Occipital lobe (tissue), 3 donors: ENCODE measurements at places on chromosomes 1 and 21.

DNA sequence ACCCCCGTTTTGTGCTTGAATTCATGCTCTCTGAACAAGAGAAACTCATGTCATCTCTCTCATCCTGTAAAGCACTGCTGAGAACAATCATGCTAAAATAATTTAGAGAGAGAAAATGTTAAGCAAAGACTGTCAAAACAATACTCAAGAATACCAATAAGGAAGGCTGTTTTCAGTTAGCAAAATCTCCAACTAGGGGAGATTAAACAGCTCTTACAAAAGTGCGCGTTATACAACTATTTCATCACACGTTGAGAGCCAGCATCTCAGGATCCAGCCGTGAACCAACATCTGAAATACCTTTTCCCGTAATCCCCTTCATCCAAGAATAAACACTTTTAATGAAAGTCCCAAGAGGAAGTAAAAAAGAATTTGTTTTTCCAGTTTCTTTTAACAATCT lies 44.1 kb upstream of the KCNJ15 start:
- no peak for DNase-seq

- no peak for DNase-seq
Observed at GRCh38 chr21:45405271-45405818, 380 bp downstream of the COL18A1 start.

DNA sequence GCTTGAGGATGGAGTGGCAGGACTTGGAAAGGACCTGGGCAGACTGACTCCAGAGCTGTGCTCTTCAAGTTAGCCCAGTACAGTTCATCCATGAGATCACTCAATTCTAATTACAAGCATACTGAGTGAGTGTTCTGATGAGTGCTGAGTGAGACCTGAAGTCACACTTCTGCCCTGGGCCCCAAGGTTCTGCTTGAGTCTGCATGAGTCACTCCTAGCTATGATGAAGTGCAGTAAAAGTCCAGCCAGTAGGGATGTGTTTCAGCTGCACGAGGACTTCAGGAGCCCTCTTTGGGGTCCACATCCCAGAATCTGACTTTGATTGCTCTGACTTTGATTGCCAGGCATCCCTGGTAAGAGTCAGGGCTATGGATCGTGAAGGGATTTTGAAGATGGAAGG lies 35.8 kb downstream of the PLEKHA6 start:
- no peak for DNase-seq

- DNase-seq = peak; percentile 70
Observed at GRCh38 chr1:30707412-30708360, 15.7 kb downstream of the MATN1 start.

DNA sequence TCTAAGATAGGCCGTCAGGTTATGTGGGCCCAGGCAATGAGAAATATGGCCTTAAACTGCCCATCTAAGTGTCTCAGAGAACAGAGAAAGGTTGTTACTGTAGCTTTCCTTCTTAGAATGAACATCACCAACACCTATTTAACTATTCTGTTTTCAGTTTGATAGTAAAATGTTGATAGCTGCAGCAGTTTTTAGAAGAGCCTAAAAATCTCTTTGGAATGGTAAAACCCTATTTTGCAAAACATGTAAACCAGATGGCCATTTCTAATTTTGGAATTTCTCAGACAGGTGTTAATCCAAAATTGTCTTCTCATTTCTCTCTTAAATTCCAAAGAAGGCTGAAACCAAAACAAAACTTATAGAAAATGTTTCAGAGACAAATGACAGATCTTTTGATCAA lies 57.5 kb downstream of the DIPK1A start:
- DNase-seq = no peak

DNA sequence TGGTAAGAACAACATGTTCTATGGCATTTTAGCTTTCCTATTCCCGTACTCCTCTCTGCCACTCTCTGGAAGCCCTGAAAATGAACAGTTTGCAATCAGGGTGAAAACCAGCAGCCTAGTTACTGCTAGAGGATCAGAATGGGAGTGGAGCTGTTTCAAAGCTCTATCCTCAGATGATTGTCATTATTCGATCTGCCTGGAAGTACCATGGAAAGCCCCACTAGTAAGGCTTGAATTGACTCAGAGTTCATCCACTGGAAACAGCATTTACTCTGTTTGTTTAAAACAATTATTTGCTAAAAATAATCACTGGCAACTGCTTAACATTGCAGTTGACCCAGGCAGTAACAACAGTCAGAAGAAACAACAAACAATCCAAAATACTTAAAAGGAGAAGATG lies 91.2 kb downstream of the USH2A start:
- no peak for DNase-seq

DNA sequence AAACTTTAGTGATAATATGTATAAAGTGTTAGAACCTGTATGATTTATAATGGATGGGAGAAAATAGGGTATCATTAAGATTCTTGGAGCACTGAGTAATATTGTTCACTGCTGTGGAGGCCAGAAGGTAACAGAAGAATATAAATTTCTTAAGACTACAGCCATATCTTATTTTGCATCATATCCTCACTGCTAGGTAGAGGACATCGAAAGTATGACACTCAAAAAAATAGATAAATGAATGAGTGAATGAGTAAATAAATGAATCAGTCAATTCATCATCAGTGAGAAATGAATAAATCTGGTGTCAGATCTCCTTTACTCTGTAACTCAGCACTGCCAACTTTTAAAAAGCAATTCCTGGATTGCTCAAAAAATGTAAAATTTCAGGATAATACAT lies 33.2 kb downstream of the RGS13 start:
- no peak for DNase-seq

DNA sequence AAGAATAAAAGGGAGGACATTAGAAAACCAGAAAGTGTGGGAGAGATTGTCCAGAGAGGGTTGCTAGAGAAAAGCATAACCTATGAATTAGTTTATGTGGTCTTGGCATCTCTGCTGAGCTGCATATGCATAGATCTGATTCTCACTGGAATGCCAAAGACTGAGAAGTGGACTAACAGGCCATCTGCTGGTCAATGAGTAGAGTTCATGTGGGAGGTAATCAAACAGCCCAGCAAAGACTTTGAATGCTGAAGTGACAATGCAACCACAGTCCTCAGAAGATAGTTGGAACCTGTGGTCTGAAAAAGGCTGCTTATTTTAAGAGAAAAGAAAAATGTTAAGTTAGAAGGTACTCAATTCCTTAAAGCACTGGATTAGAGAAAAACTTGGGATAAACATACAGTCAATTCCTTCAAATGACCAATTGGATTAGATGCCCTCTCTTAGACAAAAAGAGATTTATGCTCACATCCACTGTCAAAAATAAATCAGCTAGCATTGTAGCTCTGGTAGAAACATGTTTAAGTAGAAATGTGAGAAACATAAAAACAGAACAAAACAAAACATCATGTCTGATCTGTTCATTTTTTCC lies 382.8 kb downstream of the AMY1C start:
- no peak for DNase-seq

GRCh38 chr1:205066141-205066818 lies 18.0 kb downstream of the TMEM81 start:
- no peak for DNase-seq

GRCh38 chr1:203060115-203060514 lies 25.7 kb downstream of the MYOG start:
- no peak for DNase-seq

DNA sequence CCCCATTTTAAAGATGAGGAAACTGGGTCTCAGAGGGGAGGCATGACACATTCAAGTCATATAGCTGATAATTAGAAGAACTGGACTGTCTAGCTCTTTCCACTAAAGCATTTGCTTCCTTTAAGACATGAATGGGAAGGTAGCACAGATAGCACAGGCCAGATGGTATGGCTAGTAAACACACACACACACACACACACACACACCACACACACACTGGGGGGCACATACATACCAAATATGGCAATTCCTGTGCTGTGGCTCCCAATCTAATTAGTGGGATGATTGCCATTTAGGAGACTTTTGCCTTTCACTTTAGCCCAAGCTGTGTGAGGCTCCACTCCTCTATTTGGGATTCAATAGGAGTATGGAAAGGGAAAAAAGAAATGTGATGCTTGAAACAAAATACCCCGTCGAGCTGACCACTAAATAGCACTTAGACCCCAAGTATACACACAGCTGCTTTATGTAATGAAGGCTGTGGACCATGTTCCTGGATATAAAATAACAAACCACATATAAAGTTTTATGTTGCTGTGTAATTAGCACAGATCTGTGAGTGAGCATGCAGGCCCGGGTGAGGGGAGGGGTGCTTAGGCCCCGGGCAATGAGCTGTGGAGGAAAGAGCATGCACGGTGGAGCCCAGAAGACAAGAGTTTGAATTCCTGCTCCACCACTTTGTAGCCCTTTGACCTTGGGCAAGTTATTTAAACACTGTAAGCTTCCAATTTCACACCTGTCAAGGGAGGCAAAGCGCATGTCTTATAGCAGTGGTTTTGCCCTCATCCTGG lies 6.8 kb upstream of the TRABD2B start:
- no peak for DNase-seq

- DNase-seq = no peak
Observed at GRCh38 chr1:160293020-160293968, 8.4 kb upstream of the PEX19 start.

- no peak for DNase-seq
Observed at GRCh38 chr1:246577720-246578106, 11.5 kb downstream of the CNST start.

DNA sequence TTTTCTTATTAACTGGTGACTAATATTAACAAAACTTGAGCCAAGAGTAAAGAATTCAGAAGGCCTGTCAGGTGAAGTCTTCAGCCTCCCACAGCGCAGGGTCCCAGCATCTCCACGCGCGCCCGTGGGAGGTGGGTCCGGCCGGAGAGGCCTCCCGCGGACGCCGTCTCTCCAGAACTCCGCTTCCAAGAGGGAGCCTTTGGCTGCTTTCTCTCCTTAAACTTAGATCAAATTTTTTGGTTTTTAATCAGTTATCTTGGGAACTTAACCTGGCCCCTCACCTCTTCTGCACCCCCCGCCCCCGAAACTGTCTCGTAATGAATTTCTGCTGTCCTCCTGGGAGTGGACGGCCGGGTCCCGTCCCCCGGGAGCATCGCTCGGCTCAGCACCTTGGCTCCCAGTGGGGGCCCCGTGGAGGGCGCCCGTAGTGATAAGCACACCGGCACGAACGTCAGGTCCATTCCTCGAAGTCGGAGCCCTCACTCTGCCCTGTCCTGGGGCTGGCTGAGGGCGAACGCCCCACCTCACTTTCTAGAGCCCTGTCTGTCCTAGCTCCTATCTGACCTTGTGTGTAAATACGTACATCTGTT lies 29.5 kb upstream of the TRAPPC10 start:
- DNase-seq = no peak

DNA sequence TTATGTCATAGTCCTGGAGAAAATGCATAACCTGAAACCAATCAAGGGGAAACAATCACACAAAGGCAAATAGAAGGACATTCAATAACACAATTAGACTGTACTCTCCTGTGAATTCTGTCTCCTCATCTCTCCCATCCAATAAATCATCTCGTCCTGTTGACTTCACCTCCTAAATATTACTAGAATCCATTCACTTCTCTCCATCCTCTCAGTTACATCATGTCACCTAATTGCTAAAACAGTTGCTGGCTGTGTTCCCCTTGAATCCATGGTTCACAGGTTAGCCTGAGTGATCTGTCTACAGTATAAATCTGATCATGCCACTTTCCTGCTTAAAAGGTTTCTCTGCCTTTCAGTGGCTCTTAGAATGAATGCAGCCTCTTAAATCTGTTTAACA lies 220.2 kb downstream of the TGFB2 start:
- DNase-seq = no peak

DNA sequence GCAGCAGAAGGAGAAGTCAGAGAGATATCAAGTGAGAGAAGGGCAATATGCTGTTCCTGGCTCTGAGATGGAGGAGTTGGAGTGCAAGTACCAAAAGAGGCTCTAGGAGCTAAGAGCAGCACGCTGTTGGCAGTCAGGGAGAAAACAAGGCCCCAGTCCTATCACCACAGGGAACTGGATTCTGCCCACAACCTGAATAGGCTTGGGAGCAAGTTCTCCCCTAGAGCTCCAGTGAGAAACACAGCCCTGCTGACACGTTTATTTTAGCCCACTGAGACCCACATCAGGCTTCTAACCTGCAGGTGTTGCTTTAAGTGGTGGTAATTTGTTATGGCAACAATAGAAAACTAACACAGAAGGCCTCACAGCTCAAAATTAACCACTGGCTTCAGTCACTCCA lies 31.8 kb upstream of the ZNF644 start:
- DNase-seq = no peak

DNA sequence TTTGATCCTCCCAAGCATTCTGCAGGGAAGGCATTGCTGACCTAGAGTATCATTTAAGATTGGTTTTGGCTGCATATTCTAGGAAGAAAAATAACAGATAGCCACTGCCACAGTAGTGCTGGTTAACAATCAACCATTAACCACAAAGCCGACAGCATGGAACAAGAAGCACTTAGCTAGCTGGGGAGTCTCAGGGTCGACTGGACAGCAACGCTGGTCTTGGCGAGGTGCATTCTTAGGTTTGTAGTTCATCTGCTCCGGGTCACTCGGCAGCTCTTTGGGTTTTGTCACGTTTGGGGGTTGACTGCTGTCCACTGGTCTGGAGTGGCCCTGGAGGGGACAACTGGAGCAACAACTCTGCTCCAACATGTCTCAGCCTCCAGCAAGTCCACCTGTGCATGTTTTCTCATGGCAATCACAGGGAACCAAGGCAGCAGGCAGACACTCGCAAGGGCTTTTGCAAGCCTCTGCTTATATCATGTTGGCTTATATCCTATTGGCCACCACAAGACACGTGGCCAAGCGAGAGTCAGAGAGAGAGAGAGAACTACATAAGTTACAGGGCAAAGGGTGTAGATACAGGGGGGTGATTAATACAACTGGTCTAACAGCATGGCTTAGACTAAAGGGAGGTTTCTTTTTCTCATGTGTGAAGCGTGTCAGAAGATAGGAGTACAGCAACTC lies 99.5 kb downstream of the LACTBL1 start:
- DNase-seq = no peak

GRCh38 chr1:160032165-160032820 lies 503 bp upstream of the PIGM start:
- DNase-seq = no peak

DNA sequence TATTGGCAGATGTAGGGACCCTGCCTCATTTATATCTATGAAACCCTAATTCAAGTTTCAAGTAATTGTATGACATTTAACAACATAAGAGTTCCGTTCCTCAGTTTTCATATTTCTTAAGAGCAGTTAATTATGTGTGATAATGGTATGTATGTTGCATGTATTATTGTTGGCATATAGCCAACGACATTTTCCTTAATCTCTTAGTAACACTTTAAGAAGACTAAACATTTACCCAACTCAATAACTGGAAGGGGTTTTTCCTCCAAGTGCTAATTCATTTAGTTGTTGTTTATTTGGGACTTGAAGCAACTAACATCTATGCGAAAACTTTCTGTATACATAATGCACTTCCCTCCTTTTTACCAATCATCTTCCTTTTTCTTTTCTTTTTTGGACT lies 1.5 kb upstream of the RALGPS2 start:
- no peak for DNase-seq
